Natural killer cell (primary cell): ENCODE measurements at places on chromosomes 1 and 21. TPM values are rescaled to one million over a fixed set of nuclear protein-coding genes. Genes with fewer than 3 reads are reported as not detected.

DNA sequence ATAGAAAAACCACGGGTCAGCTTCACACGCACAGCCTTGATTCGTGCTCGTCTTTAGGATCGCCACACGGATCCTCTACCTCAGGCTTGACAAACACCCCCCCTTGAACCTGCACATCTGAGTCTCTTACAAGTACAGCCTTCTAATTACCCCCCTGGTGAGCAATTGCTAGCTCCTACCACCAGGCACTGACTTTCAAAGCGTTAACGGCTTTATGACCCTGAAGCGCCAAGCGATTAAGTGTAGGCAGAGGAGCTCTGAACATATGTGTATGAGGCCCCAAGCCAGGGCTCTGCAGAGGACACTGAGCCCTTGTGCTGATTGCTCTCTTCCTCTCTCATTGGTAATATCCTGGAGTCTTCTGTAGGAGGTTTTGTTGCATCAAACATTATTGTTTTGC is 55.7 kb upstream of the EPHA8 start:
- no peak for DNase-seq

Gene DYNLT4
- total RNA-seq, result 1.2 TPM

- DNase-seq, result no peak
These were observed 49.8 kb downstream of the NFASC start for GRCh38 chr1:204920511-204920910.

Gene ICOSLG
- total RNA-seq, result 1.7 TPM

GRCh38 chr1:39609618-39610331 is 29.7 kb downstream of the HEYL start:
- DNase-seq, result peak; percentile 65

GRCh38 chr1:222736470-222736869 is 532 bp upstream of the FAM177B start:
- DNase-seq, result no peak

- no peak for DNase-seq
These were observed 4.1 kb upstream of the IRF2BP2 start for GRCh38 chr1:234614081-234614489.

Gene FAM89A
- 1.4 TPM for total RNA-seq

DNA sequence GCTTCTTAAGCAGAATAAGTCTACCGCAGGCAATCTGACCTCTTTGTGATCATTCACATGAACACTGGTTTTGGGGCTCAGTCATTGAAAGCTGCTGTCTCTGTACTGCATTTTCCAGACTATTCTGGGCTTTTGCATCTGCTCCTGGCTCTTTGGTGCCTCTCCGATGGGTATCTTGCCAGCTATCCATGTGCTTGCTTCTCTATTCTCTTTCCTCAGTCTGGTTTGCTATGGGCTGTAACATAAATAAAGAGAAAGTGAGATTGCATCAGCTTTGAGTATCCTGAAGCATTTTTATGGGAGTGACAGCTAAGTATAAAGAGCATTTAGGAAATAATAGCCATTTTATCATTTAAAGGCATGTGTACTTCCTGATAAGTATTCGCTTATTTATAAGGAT is 70.7 kb downstream of the C1orf21 start:
- no peak for DNase-seq

Gene TSPEAR
- not detected for total RNA-seq

Gene SPRR4
- total RNA-seq, result not detected

GRCh38 chr1:209222826-209223225 is 360.7 kb upstream of the CAMK1G start:
- no peak for DNase-seq

GRCh38 chr21:41831453-41831831 is 47.7 kb downstream of the PRDM15 start:
- no peak for DNase-seq

Gene ASPM
- 1.9 TPM for total RNA-seq
